DND-41 (cell line): ENCODE measurements at places on chromosomes 4 and X.

DNA sequence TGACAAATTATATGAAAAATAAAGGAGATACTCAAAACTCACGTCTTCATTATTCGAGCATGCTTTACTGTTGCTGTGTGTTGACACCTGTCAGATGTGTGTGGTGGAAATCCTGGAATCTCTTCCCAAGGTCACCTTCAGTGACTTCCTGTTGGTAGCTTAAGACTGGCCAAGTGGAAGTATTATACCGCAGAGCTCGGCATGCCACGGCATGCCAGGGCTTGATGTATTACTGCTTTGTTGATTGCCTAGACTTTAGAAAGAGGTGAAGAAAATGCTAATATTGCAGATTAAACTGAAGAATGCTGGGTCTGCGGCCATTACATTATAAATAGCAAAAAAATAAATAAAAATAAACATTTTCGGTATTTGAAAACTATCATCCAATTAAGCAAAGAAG is 4.6 kb downstream of the TREX2 start:
- DNase-seq = no peak

- no peak for DNase-seq
Observed at GRCh38 chr4:124940387-124940786, 227.9 kb upstream of the ANKRD50 start.

GRCh38 chrX:151082077-151082948 is 94.1 kb upstream of the GPR50 start:
- DNase-seq = peak; percentile 63

GRCh38 chr4:106305435-106306055 is 10.5 kb downstream of the TBCK start:
- DNase-seq = no peak
